ENCODE measurements at places on chromosomes 16 and 17. TPM values are rescaled to one million over a fixed set of nuclear protein-coding genes. Genes with fewer than 3 reads are reported as not detected.

SOCS7 gene
- total RNA-seq = 19.6 TPM

SPOP gene
- total RNA-seq = 80.9 TPM

GRCh38 chr17:34303606-34304005 is 15.6 kb upstream of the CCL8 start:
- DNase-seq = no peak

- no peak for DNase-seq
These were observed 86.6 kb upstream of the RBBP6 start for GRCh38 chr16:24452724-24453123.

DNA sequence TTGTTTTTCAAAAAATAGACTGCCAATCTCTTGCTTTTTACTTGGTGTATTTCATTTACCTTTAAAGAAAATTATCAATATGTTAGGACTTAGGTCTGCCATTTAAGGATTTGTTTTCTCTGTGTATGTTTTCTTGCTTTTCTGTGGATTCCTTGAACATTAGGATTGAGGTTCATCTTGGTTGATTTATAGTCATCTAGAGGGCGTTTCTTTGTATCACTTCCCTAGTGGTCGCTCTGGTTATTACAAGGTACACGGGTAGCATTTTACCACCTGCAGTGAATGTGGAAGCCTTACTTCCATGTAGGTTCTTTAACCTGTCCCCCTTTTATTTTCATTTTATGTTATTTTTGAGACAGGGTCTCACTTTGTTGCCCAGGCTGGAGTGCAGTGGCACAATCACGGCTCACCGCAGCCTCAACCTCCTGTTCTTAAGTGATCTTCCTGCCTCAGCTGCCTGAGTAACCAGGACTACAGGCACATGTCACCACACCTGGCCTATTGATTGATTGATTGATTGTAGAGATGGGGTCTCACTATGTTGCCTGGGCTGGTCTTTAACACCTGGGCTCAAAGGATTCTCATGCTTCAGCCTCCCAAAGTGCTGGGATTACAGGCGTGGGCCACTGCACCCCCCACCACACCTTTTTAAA is 35.2 kb upstream of the CBX4 start:
- DNase-seq = no peak

GRCh38 chr16:680625-680945 is 375 bp downstream of the STUB1 start:
- no peak for DNase-seq
